ENCODE measurements at places on chromosomes 16 and 17.

DNA sequence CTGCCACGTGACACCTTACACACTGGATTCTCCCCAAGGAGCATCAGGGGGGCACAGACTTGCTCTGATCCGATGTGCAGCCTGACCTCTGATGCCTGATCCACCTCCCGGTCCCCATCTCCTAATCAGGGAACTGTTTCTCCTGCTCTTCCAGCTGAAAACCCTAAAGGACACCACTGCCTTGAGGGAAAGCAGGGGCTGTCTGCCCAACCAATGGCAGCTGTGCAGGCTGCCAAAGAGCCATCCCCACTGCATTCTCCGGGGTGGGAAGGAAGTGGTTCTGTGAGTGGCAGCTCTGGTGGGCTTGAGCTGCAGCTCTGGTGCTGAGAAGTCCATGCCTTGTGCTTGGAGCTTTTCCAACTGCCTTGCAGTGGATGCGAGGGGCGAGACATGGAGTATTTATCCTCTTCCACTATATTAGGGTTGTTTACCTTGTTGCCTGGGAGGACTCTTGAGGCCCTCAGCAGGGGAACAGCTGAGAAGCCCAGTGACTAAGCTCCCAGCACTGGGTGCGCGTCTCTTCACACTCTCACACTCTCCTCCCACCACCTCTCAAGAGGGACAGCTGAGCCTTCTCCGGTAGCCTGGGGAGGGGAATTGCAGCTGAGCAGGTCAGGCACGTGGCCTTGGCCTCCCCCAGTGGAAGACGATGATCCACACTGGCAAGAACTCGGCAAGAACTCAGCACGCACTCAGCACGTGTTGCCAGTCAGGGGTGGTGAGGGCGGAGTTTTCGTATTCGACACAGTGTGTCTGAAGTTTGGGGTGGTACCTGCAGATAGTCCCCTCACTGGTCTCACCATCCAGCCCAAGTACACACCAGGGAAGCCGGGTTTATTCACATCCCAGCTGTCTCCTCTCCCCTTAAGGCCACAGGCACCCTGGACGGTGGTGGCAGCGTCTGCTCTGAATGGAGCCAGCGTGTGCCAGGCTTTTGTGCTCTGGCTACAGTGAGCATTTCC is 21.1 kb upstream of the SPATA32 start:
- DNase-seq: no peak

- DNase-seq: no peak
Measured at GRCh38 chr17:50661348-50661747, 26.7 kb downstream of the ABCC3 start.

DNA sequence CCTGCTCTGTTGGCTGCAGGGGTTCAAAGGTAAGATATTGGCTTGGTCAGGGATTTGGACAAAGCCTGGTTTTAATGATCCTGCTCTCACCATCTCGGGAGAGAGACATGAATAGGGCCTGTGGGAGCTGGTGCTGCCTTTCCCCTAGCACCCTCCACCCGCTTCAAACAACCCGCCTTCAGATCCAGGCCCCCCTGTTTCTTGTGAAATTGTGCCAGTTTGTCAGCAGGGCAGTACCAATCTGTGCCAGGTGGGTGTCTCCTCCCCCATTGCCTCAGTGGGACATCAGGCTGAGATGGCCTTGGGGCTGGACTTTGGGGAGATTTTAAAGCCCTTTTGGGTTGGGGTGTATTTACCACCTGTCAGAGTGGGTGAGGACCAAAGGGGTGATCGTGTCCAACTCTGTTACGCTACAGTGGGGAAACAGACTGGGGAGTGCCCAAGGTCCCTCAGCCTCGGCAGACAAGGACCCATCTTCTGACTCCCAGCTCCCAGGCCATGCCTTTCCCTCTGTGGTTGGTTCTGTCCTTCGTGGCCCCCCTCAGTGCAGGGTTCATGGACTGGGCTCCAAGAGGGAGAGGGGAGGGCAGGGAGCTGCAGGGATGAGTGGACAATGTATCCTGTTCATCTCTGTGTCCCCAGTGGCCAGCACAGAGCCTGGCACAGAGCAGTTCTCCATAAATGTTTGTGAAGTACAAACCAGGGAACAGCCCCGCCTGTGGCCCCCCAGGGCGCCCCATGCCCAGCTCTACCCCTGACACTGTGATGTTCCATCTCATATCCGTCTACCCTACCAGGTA is 3.3 kb downstream of the ARHGAP23 start:
- DNase-seq: no peak

- no peak for DNase-seq
Measured at GRCh38 chr17:73617501-73617900, 26.7 kb downstream of the SDK2 start.

DNA sequence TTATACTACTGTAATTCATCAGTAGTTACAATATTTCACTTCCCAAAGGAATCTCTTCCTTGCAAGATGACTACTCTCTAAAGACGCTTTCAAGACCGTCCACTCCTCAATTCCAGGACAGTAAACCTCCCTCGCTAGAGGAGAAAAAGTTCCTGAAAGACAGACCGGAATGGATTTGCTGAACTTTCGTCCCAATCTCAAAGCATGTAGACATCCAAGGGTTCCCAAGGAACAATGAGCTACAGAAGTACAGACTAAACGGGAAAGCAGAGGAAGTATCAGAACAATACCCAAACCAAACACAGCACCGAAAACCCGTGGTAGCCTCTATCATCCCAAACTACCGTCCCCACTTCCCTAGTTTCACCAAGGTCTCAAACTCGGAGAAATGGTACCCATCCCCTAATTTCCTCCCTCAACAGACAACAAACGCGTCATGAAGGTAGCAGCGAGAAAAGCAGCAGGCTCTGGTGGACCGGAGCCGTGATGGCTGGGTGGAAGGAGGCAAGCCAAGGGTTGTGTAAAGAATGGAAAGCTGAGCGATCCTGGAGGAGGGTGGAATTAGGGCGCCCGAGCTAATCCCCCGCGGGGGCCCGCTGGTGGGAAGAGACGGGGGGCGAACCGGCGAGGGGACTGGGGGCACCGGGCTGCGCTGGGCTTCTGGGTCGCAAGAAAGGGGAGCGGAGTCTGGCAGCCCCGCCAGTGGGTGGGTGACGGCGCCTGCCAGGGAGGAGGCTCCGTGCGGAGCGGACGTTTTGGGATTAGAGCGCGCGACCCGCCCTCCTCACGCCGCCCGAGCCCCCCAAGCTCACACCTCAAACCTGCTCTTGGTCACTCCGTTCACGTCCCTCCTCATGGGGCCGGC is 647 bp downstream of the FBXL20 start:
- no peak for DNase-seq

- no peak for DNase-seq
Measured at GRCh38 chr17:1907909-1908698, 78.3 kb downstream of the RPA1 start.

- no peak for DNase-seq
Measured at GRCh38 chr17:66551839-66552238, 249.4 kb downstream of the PRKCA start.

Measured in GF-D8 (cell line).